ENCODE measurements at places on chromosomes 2 and 18.

DNA sequence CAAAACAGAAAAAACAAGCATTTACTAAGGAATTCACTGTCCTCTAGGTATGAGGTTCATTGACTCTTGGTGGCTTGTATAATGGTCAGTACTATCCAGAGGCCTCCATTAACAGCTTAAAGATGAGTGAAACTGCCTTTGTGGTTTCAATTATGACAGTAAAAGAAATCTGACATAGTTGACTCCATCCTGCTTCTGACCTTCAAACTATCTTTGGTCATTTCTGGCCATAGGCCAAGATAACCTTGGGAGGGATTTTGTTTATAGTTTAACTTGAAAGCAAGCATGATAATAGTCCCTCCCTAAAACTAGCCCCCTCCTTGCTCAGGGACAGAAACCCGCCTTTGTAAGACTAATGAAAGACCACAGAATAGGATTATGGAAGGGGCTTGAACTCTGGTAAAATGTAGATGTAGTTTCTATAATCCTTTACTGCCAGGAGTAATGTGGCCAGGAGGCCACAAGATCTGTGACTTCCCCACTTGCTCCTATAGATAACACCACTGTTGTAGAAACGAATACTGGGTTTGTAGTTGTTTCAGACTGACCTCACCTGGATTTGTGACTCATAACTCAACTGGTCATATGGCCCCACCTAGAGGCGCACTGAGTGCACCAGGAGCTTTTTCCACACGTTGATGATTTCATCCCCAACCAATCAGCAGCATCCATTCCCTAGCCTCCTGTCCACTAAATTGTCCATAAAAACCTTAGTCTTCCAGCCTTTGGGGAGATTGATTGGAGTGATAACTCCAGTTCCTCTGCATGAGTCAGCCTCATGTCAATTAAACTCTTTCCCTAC lies 8.6 kb upstream of the PLEKHM3 start:
- DNase-seq, result no peak

DNA sequence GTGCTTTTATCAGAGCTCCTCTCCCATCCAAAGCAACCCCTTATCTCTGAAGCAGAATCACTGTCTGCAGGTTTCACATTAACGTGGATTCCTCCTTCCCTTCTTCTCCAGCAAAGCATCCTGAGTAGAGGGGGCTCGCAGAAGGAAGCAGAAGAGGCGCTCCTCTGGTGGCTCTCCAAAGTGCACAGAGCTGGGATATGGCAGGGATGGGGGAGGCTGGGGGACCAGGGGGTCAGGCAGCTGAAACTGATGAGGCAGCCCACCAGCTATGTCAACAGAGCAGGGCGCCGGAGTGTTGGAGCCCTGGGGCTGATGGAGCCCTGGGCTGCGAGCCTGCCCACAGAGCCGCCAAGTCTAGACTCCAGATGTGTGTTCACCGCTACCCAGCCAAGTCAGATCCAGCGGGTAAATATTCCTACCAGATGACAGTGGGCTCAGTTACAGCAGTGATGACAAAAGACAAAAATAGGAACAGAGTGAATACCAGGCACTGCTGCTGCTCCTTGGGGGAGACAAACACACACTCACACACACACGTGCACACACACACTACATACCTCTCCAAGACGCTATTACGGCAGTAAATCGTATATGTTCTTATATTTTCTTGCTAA lies 678.3 kb upstream of the ID2 start:
- DNase-seq, result no peak

- DNase-seq, result no peak
Observed at GRCh38 chr2:170712653-170713542, 2.2 kb upstream of the SP5 start.

- DNase-seq, result no peak
Observed at GRCh38 chr18:61334951-61335683, 1.9 kb downstream of the CDH20 start.

GRCh38 chr2:197108758-197109157 lies 182.3 kb upstream of the PGAP1 start:
- DNase-seq, result no peak

All from stimulated activated CD4-positive, alpha-beta T cell treated with anti-CD3 and anti-CD28 coated beads, Interleukin-1b, Interleukin-23, amount 100 ng/mL, for 1 hour (primary cell).